Substantia nigra (tissue), 51 donors: ENCODE measurements at places on chromosomes 12 and 14.

DNA sequence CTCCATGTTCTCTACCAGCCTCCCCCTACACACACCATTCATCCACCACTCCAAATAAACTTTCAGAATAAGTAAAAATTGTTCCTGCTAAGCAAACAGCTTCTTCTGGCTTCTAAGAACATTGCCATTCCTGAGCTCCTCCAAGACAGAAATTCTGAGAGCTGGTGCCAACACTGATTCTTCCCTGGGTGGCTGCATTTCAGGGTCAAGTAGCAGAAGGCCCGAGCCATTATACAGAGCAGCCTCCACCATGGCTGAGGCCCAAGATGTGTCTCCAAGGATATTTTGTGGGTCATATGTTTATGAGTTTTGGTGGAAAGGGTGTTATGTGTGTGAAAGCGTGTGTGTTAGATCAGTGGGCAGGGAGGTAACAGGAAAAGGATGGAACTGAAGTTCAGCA, 3.5 kb upstream of the RND1 start:
- no peak for DNase-seq

DNA sequence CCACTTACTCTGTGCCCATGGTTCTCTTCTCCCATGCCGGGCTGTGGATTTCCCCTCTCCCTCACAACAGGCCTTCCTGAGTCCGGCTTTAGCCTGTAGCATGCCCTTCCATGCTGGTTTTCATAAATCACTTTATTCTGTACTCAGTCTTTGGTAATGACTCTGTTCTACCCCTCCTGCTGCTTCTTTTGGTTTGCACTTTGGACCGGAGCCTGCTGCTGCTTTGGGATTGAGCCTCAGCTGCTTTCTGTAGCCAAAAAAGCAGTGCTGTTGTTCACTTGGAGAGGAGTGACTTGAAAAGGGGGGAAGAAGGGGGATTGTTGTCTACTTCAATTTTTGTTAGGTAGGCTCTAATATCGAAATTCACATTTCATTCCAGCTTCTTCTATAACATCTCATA, 8.5 kb upstream of the SLC6A13 start:
- DNase-seq, result no peak

DNA sequence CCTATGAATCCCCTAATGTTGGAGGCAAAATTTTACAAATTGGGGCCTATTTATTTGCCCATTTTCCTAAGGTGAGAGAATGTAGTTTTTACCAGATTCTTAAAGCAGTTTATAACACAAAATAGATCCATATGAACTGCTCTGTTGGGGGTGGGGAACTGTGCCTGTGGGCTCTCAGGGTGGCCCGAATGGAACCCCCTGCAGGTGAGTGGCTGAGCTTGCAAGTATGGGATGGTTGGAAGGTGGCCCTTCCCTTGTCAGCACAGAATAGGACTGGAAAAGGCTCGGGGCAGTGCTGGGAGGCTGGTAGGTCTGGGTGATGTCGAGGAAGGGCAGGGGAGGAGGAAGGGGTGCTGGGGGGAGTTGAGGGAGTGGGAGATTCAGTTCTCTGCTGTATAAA, 4.9 kb downstream of the VSX2 start:
- no peak for DNase-seq

- no peak for DNase-seq
These were observed 49.1 kb upstream of the RGS6 start for GRCh38 chr14:71883094-71883493.

DNA sequence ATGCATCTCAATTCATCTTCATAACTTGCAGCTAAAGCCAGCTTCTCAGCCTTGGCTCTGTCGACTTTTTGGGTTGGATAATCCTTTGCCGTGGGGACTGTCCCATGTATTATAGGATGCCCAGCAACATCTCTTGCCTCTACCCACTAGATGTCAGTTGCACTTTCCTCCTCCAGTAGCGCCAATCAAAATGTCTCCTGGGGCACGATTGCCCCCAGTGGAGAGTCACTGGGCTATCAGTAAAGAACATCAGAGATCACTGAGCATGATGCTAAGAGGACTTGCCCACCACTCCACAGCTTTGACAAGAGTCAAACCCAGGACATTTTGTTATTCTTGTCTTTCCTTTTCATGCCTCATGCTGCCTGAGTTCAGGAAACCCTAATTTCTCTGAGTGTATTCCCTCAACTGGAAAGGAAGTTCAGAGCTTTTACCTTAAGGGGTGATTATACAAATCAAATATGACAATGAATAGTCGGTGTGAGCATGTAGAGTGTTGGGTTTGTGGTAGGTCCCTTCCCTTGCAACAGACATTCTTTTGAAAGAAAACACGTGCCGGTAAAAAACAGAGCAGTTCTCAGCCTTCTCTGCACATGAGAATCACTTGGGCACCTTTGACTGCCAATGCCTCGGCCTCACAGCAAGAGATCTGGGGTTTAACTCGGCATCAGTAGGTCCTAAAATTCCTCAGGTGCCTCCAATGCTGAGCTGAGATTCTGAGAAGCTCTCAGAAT, 980.6 kb downstream of the VRK1 start:
- no peak for DNase-seq

DNA sequence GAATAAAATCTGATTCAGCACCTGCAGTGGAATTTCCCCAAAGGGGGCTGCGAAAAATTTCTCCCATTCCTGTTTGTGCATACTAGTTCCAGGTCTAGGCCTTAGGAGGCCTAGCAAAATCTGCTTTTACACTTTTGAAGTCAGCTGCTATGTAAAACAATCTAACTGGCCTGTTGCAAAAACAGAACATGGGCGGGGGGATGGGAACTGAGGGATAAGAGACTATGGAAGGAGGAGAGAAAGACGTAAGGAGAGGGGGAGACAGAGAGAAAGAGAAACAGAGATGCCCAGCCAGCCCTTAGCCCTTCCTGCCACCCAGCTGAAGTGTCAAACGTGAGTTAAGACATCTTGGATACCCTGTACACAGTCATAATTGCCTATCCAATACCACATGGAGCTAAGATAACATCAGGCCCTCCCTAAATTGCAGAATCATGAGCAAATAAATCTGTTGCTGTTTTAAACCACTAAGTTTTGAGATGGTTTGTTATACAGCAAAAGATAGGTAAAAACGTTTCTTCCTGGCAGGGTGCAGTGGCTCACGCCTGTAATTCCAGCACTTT, 45.6 kb downstream of the SPTLC2 start:
- no peak for DNase-seq

DNA sequence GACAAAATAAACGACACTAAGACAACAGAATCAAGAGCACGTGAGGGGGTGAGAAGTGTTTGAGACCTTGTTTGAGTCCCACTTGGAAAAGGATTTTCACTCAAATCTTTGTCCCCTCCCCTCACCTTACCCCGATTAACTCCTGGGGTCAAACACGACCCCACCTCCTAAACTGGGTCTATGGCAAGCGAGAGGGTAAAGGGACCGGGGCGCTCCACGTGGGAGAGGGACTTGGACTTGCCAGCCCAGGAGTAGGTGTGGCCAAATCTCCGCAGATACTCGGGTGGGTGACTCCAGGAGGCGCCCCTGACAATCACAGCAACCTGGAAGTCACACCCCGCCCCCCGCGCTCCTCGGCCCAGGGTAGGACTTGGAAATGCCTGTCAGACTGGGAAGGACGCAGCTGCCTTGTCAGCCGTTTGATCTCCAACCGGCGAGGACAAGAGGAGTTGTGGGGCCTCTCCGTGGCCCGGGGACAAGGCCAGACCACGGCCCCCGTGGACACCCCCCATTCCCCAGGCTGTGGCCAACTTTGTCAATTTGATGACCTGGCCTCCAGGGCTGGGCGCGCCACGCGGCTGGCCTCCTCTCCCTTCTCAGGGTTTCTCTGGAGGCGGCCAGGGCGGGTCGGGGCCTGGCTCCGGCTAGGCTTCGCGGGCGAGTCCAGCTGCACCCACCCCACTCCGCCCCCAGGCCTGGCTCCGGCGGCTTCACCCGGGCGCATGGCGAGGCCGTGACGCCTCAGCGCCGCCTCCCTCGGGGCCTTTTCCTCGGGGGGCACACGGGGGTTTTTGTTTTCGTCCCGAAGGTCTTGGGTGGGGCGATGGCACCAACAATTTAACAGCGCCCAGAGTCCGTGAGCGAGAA, 1.1 kb upstream of the BCL11B start:
- no peak for DNase-seq

GRCh38 chr12:102410511-102410910, 69.9 kb downstream of the IGF1 start:
- no peak for DNase-seq

GRCh38 chr14:62778852-62779251, 266.4 kb downstream of the KCNH5 start:
- DNase-seq, result no peak

DNA sequence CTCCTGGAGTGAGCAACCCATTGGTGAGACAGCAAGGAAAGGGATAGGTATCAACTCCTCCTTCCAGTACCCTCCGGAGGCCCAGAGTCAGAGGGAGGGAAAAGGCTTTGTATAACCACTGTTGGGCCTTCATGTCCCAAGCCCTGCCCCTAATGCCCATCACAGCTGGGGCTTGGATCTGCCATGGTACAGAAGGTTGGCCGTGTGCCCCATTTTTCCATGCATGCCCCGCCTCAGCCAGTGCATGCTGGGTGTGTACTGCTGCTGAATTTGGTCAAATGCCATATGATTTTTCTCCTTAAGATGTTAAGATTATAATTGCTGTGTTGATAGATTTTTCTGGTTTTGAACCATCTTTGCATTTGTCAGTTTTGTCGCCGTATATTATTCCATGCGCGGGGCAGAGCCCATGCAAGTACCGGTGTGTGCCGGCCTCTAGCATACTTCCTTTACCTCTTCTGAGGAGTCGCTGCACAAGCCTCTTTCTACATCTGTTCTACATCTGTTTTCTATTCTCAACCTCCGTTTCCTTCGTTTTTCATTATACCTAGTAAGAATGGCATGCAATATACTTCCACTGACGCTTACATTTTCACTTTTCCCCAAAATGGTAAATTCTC, 26.6 kb downstream of the PPP2R5C start:
- no peak for DNase-seq

GRCh38 chr14:75499084-75499875, 23.0 kb upstream of the BATF start:
- no peak for DNase-seq

DNA sequence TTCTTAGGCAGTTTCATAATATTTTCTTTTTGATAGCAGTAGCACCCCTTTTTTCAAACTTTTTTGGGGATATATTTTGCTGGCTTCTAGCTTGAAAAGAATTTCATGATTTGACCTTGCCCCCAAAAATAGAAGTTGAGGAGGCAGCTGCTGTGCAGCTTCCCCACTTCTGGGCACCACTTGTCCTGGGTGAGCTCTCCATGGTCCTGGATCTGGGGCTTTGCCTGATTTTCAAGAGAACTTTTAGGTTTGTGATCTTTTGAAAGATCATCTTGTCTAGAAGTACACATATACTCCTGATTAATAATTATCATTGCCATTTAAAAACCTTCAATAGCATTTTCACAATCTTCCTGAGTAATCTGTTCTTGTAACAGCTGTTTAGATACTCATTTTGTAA, 271.6 kb downstream of the NPAS3 start:
- no peak for DNase-seq

DNA sequence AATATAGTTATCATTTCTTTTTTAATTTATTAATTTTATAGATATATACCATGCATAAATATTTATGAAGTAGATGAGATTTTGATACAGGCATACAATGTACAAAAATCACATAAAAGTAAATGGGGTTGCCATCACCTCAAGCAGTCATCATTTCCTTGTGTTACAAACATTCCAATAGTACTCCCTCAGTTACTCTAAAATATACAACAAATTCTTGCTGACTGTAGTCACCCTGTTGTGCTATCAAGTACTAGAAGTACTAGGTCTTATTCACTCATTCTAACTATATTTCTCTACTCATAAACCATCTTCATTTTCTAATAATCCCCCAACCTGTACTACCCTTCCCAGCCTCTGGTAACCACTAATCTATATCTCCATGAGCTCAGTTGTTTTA, 432.6 kb upstream of the SYT1 start:
- no peak for DNase-seq

GRCh38 chr12:75782069-75782581, 249.5 kb downstream of the PHLDA1 start:
- DNase-seq, result no peak

- DNase-seq, result no peak
These were observed 18.2 kb downstream of the CIPC start for GRCh38 chr14:77116172-77116817.

GRCh38 chr14:71237556-71237955, 330.3 kb downstream of the PCNX1 start:
- no peak for DNase-seq

DNA sequence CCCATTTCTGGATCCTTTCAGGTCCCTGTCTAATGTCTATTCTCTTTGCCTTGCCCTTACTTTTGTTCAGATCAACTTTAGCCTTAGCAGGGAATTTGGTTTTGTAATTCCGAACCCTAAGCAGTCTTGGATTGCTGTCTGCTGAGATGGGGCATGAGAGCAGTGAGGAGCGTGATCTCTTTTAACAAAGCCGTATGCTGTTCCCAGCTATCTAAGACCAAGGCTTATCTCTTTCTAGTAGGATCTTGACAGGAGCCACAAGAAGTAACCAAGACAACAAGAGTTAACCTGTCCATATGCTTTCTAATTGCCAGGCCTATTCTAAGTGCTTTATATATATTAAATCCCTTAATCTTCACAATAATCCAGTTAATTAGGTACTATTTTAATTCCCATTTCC, 4.5 kb upstream of the DHRS7 start:
- no peak for DNase-seq

GRCh38 chr14:51004352-51004800, 60.1 kb upstream of the PYGL start:
- DNase-seq, result no peak

DNA sequence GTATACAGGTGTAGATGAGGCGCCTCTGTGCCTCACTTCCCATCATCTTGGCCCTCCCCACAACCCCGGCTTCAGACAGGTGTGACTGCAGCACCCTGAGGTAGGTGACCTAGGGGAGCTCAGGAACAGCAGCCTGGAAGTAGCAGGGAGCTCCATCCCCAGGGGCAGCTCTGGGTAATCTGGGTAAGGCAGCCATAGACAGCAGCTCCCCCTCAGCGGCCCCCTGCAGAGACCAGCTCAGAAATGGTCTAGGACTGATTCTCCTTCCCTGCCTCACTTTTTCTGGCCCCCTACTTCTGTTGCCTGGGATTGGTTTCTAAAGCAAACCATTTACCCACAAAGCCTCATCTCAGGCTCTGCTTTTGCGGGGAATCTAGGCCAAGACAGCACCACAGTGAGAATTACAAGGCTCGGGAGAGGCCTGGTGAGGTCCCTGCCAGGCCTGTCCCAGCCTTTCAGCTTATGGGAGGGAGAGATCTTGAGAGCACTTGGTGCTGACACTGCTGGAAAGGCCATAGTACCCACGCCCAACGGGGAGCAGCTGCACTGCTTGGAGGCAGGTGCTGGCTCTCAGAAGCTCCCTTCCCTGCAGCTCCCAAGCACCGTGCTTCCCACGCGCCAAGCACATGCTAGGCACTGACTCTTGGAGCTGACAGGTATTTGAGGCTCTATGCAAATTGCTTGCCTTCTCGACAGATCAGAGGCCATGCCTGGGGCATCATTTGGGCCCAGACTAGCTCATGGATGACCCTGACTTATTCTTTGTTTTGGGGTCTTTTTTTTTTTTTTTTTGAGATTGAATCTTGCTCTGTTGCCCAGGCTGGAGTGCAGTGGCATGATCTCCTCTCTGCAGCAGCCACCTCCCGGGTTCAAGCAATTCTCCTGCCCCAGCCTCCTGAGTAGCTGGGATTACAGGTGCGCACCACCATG, 45.1 kb upstream of the TRAF3 start:
- no peak for DNase-seq

GRCh38 chr14:23929822-23930294, 23.7 kb upstream of the DHRS4 start:
- DNase-seq, result peak; percentile 21
